K562 (cell line): ENCODE measurements at places on chromosomes 11 and 22. TPM values are rescaled to one million over a fixed set of nuclear protein-coding genes. Genes with fewer than 3 reads are reported as not detected.

The MYO7A gene
- total RNA-seq, result 0.07 and 0.11 TPM in 2 replicates

DNA sequence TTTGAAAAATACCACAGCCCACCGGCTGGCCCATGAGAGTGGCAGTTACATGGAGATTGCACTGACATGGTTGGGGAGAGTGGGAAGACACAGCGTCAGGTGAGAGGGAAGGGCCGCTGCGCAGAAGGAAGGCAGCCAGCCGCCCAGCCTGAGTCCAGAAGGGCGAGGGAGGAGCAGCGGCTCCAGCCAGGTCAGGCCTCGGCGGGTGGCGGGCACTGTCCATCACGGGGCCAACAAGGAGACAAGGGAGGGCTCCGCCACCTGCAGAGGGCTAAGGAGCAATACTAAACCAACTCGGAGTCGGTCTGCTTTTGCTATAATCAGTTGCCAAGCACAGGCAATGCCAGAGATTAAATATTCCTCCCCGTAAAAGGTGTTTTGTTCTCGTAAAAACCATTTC lies 384.5 kb downstream of the TBC1D22A start:
- no peaks in the 10 kb centered on the region for H3K36me3 ChIP-seq
- H3K4me1 ChIP-seq, result no peaks in the 10 kb centered on the region
- H3K4me3 ChIP-seq, result no peak overlapping the region
- no peak for DNase-seq
- H3K27ac ChIP-seq, result no peak overlapping the region

DNA sequence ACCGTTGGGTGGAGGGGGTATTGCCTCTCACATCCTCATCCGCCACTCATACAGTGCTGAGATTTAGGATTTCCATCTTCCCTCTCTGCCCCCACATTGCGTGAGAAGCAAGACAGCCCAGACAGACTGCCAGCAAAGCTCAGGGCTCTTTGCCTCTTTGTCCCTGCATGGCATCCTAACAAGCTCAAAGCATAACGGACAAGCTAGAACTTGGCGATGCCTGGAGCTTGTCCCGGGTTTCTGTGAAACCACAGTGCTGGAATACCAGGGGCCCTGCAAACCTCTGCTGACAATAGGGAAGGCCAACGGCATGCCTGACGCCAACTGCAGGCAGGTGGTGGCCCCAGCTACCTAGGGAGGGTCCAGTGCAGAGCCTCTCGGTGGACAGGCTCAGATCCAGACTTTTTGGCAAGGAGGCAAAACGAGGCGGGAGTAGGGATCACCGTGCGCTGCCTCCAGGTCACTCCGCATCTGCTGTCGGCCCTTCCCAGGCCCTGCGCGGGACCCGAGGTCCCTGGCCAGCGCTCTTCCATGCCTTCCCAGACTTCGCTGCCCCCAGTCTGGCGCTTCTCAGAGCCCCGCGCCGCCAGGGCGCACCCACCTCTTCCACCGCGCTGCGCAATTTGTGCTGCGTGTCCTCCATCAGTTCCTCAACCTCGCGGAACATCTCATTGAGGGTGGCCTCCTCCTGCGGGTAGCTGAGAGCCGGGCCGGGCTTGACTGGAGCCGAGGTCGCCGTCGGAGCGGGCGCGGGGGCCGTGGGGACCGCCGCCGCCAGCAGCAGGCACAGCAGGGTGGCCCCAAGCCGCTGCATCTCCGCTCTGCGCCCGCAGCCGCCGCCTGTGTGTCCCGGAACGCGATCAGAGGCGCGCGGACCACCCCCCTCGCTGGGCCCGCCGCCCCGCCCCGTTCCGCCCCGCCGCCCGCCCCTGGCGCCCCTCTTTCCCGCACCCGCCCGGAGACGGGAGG lies at the start of gene DKK3:
TSS of gene DKK3 (minus strand) at position 858 of the 969 bp plus-strand sequence. CDS start at position 814, 44 bp downstream.
- H3K4me3 ChIP-seq, result no peak within 1 kb of the TSS
- DNase-seq, result no peak
- H3K4me1 ChIP-seq, result no peaks in the 10 kb centered on the region
- H3K36me3 ChIP-seq, result no peaks in the 10 kb centered on the region
- H3K27me3 ChIP-seq, result peaks cover 48% of the 10 kb centered on the region

DNA sequence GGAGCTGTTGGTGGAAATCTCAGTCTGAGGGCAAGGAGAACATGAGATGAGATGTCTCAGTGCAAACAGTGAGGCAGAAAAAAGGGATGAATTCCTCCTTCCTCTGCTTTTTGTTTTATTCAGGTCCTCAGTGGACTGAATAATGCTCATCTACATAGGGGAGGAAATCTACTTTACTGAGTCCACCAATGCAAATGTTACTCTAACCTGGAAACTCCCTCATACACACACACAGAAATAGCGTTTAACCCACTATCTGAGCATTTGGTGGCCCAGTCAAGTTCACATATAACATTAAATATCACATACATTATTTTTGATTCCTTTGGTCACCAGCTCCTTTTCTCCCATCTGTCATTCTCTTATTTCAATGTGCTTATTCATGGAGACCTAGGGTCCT lies 418.8 kb downstream of the TMEM135 start:
- no peak overlapping the region for H3K4me3 ChIP-seq
- H3K36me3 ChIP-seq, result no peaks in the 10 kb centered on the region
- no peaks in the 10 kb centered on the region for H3K27me3 ChIP-seq
- no peak overlapping the region for H3K27ac ChIP-seq

DNA sequence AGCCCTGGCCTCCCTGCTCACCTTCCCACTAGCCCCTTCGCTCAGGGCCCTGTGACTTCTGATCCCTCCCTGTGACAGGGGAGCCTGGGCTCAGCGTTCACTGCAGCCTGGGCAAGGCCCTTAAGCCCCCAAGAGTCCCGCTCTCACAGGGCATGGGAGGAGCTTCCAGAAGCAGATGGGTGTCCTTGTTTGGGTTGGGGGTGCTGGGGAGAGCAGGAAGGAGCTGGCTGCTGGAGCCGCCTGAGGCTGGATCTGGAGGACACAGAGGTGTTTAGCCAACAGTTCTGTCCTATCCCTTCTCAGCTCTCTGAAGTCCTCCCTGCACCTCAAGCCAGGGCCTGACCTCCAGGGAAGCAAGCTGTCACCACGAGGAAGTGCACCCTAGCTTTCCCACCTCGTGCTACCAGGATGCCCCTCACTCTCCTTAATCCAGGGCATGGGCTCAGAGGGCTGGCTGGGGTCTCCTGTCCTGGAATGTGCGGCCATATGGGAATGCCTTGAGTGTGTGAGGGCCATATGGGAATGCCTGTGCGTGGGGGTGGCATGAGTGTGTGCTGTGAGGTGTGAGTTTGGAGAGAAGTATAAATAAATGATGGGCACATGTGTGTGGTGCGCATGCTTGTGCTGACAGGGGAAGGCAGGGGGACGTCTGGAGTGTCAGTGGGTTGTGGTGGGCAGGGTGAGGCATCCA lies 25.0 kb upstream of the TUB start:
- H3K36me3 ChIP-seq, result no peaks in the 10 kb centered on the region
- no peaks in the 10 kb centered on the region for H3K4me1 ChIP-seq
- H3K27ac ChIP-seq, result no peak overlapping the region
- peaks cover 22% of the 10 kb centered on the region for H3K27me3 ChIP-seq
- no peak for DNase-seq

GRCh38 chr11:60658409-60658808 lies 41.0 kb upstream of the MS4A8 start:
- H3K36me3 ChIP-seq, result no peaks in the 10 kb centered on the region
- no peak overlapping the region for H3K4me3 ChIP-seq
- no peaks in the 10 kb centered on the region for H3K4me1 ChIP-seq
- H3K27me3 ChIP-seq, result no peaks in the 10 kb centered on the region
- no peak for DNase-seq
- H3K27ac ChIP-seq, result no peak overlapping the region

The MFNG gene
- total RNA-seq, result 0.73 and 0.89 TPM in 2 replicates

DNA sequence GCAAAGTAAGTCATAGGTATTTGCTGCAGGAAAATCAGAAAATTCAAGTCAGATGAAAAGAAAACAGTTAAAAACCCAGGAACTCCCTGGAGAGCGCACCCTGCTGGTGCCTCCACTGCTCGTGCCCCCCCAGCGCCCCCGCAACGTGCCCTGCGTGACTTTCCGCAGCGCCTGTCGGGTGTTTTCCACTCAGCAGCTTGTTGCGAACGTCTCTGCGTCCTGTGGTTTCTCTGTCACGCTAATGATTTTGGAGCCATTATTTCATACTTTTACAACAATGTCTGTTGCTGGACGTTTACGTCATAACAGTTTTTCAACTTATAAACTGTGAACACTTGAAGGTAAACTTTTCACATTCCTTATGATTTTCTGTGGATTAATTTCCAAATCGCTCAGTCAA lies 5.0 kb downstream of the CRELD2 start:
- peaks cover 4% of the 10 kb centered on the region; the same call in 2 of the 3 replicates for H3K4me1 ChIP-seq
- peaks cover 13% of the 10 kb centered on the region; the same call in 1 of the 3 replicates for H3K36me3 ChIP-seq
- DNase-seq, result no peak
- no peak overlapping the region for H3K4me3 ChIP-seq
- no peak overlapping the region for H3K27ac ChIP-seq

The MS4A7 gene
- 0.20 TPM in 1 of 2 replicates, not detected in the other for total RNA-seq
